NCI-H446 treated with DMSO at 0.1 percent for 48 hours (cell line): ENCODE measurements at places on chromosomes 1 and 21.

DNA sequence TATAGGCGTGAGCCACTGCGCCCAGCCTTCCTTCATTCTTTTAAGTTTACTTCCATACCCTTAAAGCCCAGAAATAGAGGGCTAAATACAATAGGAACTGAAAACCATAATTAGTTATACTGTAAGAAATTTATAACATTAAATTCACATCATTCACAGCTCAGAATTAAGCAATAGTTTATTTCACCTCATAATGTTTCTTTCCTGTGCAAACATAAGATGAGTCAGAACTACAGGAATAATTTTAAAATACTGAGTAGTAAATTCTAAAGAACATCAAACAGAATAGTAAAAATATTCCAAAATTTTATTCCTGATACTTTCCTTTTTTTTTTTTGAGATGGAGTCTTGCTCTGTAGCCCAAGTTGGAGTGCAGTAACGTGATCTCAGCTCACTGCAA lies 24.1 kb downstream of the POGZ start:
- no peak for DNase-seq

GRCh38 chr1:30837653-30838052 lies 70.9 kb downstream of the SDC3 start:
- DNase-seq, result no peak

DNA sequence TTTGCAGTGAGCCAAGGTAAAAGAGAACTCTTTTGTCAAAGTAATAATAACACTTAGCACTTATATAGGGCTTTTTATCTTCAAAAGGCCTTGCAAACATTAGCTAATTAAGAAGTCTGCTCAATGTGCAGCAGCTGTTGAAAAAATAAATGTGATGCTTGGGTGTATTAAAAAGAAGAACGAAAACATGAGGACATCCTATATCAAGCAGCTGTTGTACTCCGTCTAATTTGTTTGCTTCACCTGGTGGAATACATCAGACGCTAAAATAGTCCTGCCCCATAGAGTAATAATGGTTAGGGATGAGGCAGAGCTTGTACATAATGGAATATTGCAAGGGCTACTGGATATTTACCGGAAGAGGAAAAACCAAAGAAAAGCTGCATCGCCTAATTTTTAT lies 299.5 kb downstream of the ST6GALNAC3 start:
- DNase-seq, result no peak

DNA sequence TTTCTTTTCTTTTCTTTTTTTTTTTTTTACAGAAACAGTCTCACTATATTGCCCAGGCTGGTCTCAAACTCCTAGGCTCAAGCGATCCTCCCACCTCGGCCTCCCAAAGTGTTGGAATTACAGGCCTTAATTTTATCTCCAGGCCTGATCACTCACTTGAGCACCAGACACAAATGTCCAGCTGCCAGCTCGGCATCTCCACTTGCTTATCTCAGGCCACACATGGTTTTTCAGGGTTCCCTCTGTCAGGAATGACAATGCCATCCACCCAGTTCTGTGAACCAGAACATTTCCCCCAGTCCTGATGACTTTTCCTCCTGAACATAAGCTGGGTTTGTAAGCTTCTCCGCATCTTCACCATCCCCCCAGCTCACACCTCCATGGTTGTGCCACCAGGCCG lies 44.6 kb upstream of the ZNF281 start:
- no peak for DNase-seq

DNA sequence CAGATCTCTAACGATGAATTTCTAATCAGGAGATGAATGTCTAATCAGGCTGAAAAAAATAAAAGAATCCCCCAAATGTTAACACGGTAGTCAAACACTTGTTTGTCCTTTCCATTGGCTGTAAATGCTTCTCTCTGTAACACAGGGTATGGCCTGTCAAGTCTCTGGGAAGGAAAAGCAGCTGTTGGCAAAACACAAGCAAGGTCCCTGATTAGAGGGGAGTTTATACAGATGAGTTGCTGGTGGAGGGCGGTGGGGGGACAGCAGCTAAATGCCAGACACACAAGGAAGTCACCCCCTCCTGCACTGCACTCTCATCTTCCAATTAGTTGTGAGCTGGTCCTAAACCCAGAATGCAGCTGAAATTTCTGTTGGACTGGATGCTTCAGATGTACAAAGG lies 51.0 kb downstream of the PGBD5 start:
- DNase-seq, result no peak

DNA sequence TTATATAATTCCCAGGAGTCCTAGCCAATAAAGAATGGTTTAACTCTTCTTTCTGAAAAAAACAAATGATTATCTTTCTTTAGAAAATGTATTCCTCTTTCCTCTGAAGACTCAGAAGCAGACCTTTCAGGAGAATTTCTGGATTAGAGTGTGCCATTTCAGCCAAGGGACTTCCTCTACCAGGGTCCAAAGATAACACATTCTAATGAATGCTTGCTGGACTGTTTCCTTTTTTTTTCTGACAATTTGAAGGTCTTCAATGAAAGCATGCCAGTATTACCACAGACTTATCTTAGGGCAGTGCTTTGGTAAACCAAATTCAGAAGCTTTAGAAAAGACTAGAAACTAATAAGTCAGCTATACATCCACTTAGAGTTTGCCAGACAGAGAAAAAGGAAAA lies 80.5 kb downstream of the RERE start:
- no peak for DNase-seq

DNA sequence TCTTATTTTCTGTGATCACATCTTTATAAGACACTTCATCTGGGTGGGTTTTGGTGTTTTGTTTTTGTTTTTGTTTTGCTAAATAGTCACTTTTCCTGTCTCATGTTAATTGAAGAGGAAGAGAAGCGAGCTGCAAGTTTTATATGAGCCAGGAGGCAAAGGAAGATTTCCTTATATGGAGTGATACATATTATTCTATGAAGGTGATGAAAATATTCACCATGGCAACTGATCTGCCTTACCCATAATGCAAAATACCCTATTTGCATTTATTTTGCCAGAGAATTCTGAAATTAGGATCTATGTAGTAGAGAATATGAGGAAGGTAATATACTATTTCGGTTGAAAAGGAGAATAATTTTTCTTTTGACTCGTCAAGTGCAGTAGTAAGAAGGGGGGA lies 13.9 kb downstream of the CXADR start:
- no peak for DNase-seq

GRCh38 chr21:41614511-41614910 lies 106.6 kb upstream of the TMPRSS2 start:
- no peak for DNase-seq

GRCh38 chr1:5836776-5837440 lies 155.3 kb downstream of the NPHP4 start:
- DNase-seq, result no peak

GRCh38 chr1:211909395-211909794 lies 78.8 kb upstream of the LPGAT1 start:
- no peak for DNase-seq

DNA sequence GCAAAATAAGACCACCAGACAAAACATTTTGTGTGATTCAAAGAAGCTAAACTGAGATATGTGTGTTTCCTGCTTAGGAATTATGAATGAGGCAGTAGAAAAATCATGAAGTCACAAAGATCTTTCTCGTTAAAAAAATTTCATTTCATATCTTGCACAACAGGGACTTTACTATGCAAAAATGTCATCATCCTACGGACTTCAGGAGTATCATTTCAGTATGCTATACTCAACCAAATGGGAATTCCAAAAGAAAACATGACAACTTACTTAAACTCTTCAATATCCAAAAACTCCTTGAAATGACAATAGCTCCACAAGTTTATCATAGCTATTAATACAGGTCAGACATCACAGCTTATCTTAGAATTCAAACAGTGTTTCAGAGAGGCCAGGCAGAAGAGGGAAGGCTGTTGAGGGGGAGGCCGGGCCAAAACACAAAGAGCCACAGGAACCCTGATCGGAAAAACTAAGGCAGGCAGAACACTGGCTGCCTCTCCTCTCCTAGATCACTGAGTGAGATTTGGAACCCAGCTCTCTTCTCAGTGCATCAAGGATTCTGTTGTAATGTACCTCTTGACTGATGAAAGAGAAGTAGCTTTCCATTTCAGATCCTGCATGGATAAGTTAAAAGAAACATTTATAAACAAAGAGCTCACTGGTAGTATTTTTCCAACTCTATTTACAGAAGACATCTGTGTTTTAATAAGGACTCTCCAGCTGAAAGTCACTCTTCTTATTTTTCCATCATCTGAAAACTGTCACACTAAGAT lies 66.9 kb downstream of the TESK2 start:
- no peak for DNase-seq

DNA sequence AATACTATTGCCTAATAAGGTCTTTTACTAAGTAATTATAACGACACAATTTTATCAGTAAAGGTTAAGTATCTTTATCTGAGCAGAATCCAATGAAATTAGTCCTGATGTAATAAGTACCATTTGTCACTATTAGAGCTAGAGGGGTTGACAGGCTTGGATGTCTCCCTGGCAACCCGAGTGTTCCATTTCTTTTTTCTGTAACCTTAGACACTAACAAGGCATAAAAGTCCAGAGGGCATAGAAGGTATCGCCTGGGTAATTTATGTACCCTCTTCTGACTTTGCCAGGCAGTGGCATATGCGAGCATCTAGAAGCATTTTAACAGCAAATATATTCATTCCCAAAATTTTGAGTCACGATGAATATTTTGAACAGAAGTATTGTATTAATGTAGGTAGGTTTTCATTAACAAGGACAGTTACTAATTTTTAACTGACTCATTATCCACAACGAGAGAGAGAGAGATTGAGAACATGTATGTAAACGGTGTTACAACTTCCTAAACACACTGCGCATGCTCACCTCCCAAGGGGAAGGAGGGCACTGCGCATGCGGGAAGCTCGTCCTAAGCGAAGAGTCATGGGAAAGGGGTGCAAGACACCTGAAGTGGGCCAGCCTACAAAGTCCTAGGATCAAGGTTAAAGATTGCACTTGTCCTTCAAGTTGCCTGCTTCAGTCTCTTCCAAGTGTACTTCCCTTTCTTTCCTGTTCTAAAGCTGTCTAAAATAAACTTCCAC lies 423.9 kb downstream of the DSCAM start:
- DNase-seq, result no peak

- no peak for DNase-seq
Measured at GRCh38 chr1:72693899-72694298, 411.6 kb upstream of the NEGR1 start.

DNA sequence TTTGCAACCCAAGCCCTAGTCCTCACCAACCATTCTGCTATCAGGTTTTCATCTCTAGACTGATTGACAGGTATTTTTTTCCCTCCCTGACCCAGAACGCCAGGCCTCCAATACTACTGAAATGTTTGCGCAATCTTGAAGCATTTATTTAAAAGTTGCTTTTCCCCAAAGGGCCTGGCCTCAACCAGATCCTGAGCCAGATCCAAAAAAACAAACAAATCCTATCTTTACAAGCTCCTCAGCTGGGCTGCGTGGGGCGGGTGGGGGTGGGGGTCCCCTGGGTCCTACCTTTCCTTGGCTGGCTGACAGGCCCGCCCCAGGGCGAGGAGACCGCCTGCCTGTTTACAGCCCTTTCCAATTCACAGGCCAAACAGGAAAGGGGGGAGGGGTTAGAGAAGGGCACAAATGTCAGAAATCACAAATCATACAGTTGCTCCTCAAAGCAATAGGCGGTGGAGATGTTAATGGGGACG lies 98.8 kb downstream of the FOXD2 start:
- no peak for DNase-seq

- peak; percentile 6 for DNase-seq
Measured at GRCh38 chr1:168932539-168932938, 174.0 kb upstream of the ATP1B1 start.

GRCh38 chr1:64969305-64970046 lies 3.1 kb upstream of the JAK1 start:
- DNase-seq, result no peak

DNA sequence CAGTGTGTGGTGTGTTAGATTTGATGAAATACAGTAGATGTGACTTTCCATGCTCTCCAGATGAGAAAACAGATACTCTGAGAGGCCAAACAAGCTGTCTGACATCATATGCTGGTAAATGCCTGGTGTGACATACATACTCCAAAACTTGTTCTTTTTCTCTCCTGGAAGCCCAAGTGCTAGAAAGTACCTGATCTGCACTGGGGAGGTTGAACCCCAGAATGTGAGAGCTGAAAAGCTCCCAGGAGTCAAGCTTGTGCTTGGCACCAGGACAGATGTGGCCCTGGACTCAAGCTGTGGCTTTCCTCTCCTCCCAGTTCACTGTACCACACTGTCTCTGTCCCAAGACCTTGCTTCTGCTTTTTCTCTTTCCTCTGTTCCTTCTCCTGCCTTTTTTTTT lies 389.0 kb upstream of the USP24 start:
- no peak for DNase-seq

DNA sequence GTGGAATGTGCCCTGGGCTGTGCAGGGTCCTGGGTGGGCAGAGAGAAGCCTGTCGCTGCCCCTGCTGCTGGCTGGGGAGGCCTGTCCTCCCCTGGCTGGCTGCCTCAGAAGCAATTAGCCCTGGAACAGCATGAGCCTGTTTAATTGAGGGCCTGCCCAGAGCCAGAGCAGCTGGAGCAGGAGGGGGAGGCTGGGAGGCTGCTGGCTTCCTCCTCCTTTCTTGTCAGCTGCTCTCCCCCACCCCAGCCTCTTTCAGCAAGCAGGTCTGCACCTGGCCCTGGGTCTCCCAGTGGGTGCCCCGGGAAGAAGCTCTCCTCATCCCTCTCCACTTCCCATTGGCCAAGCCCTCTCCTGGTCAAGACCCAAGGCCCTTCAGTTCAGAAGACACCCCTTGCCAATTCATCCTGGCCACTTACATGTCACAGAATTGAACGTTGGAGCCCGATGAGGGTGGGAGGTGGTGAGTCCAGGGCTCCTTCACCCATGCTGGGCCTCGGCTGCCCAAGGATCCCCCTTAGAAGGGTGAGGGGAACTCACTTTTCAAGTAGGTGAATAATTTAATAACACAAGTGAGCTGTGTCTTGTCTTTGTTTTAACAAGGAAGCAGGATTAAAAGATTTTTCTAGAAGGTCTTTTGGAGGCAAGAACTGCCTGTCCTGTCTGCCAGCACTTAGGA lies 13.2 kb downstream of the AMPD2 start:
- DNase-seq, result peak; percentile 79

DNA sequence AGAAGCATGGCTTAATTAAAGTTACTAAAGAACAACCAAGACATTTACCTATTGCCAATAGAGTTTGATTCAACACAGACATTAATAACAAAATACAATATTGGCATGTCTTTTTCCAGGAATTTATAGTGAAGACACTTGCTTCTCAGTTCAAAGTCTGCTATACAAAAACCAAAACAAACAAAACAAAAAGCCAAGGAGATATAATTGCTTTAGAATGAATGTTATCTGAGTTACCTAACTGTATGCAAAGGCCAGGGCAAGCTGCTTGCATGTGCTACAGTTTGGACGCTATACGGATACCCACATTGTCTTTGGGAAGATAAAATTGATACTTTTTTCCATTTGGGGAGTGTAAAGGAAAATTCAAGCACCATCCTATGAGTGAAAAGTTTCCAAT lies 13.6 kb downstream of the FMO5 start:
- no peak for DNase-seq

DNA sequence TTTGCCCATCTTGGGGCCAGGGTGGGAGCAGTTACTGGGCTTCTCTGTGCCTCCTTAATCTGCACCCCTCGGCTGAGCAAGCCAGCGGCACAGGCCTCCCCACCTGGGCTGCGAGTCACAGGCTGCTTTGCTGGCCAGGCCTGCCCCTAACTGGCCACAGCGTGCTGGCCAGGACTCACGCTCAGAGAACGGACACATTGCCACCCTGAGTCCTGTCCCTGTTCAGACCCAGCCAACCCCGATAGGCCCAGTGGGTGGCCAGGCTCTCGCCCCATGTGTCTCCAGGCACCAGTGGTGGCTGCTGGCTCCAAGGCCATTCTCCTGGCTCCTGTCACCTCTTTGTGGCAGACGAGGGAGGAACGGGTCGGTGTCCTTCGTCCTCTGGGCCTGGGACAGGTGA lies 61.3 kb downstream of the MORN1 start:
- no peak for DNase-seq
